ENCODE measurements at places on chromosomes 5 and 9. TPM values are rescaled to one million over a fixed set of nuclear protein-coding genes. Genes with fewer than 3 reads are reported as not detected.

The MARCOL gene
- 8.3 TPM for total RNA-seq

The LAMC3 gene
- total RNA-seq = 0.28 TPM

The PCDHGA9 gene
- total RNA-seq = 3.1 TPM

The HRCT1 gene
- 0.14 TPM for total RNA-seq

Data from smooth muscle cell of bladder (primary cell).